Fibroblast of skin of right quadriceps (primary cell): ENCODE measurements at places on chromosomes 16 and 17.

- no peak for DNase-seq
These were observed 6.0 kb upstream of the PRDM7 start for GRCh38 chr16:90083139-90083538.

GRCh38 chr17:36913132-36913531, 24.1 kb upstream of the LHX1 start:
- DNase-seq: no peak

DNA sequence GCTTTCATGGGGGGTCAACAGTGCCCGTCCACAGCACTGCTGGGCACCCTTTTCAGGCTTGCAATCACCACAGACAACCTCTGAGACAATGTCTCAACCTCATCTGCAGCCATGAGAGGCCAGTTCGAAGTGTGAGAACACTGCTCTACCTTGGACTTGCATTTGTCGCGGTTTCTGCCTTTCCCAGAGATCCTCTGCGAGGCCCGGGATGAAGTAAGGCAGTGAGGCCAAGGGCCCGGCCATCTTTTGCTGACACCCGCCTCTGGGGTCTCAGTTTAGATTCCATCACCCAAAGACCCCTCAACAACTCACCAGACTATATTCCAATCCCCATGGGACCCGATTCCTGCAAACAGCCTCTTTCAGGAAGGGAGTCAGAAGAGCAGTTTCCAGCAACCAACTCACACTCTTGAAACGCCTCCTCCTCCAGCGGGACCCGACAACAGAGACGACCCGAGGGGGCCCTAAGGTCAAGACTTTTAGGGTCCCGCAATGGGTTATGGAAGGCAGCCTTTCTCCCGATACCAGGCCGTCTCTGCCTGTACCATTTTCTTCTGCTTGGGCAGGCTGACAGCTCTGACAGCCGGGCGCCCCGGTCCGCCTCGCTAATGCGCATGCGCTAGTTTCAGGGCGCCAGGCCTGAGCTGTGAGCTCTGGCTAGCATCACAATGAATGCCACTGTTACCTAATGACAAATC, 576.0 kb downstream of the KCNJ18 start:
- DNase-seq: no peak

- DNase-seq: no peak
These were observed 6.0 kb upstream of the BHLHA9 start for GRCh38 chr17:1264196-1264595.

- peak; percentile 96 for DNase-seq
These were observed 78.6 kb upstream of the ZNF469 start for GRCh38 chr16:88303890-88304819.

DNA sequence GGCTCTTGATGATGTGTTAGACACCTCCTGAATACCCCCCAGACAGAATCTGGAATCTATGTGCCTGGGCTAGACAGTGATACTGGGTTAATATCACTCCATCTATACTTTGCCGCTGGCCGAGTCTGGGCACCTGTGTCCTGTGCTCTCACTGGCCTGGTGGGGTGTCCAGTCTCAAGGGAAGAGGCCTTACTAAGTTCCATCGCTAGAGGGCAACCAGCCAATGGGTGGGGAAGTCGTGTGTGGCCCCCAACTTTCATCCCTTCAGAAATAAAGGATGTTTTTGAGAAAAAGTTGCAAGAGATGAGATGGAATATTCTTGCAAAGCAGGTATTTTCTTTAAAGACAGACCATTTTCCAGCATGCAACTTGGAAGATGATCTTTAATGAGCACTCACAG, 1.6 kb upstream of the GLP2R start:
- no peak for DNase-seq

DNA sequence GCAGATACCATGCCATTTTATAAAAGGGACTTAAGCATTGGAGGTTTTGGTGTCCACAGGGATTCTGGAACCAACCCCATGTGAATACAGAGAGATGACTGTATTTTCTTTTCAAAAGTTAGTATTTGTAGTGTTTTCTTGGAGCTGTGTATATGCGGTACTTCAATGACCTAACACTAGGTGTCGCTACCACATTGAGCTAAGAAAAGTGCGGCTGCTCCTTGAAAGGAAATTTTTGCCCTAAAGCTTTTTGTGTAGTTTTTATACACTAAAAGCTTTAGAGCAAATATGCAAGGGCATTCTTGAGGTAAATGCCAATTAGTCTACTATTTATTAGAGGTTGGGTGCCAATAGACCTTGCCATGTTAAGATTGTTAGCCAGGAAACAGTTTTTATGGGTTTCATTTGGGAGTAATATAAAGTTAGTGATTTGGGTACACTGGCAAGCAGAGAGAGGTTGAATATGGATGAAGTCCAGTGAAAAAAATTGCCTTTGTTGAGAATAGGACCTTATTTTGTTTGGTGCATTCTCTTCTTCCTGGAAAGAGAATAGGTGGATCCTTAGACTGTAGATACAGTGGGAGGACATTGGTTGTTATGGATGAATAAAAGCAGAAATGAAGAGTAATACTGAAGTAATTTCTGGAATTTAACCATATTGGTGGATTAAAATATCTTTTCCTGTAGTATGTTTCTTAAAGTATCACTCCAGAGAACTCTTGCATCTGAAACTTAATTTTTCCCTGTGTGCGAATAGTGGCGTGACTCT, 43.3 kb downstream of the BCAS3 start:
- DNase-seq: peak; percentile 67

DNA sequence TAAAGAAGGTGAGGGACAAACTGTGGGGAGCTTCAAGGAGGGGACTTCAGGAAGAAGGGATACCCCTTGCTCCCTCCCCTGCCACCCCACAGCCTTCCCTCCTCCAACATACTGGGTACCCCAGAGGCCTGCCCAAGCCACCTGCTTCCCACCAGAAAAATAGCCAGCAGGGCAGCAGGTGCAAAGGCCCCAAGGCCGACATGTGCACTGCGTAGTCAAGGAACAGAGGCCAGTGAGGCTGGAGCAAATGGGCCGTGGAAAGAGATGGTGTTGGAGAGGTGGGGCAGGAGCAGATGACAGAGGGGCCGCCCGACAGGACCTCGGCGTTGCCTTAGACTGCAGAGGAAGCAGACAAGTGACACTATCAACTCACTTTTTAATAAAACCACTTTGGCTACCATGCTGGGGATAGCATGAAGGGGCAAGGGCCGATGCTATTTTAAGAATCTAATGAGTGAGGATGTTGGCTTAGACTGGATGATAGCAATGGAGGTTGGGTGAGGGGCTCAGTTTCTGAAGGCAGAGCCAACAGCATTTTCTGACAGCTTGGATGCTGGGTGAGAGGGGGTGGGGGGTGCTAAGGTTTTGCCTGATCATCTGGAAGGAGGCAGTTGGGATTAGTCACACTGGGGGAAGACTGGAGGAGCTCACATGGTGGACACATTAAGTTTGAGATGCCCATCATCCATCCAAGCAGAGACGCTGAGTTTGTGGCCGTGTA, 72.8 kb upstream of the TOB1 start:
- DNase-seq: no peak

- DNase-seq: no peak
These were observed 1991.2 kb downstream of the TP53TG3F start for GRCh38 chr16:35450648-35451047.

GRCh38 chr16:57635266-57636097, 7.1 kb downstream of the ADGRG1 start:
- no peak for DNase-seq

GRCh38 chr17:43316522-43317142, 82.2 kb upstream of the ARL4D start:
- no peak for DNase-seq

DNA sequence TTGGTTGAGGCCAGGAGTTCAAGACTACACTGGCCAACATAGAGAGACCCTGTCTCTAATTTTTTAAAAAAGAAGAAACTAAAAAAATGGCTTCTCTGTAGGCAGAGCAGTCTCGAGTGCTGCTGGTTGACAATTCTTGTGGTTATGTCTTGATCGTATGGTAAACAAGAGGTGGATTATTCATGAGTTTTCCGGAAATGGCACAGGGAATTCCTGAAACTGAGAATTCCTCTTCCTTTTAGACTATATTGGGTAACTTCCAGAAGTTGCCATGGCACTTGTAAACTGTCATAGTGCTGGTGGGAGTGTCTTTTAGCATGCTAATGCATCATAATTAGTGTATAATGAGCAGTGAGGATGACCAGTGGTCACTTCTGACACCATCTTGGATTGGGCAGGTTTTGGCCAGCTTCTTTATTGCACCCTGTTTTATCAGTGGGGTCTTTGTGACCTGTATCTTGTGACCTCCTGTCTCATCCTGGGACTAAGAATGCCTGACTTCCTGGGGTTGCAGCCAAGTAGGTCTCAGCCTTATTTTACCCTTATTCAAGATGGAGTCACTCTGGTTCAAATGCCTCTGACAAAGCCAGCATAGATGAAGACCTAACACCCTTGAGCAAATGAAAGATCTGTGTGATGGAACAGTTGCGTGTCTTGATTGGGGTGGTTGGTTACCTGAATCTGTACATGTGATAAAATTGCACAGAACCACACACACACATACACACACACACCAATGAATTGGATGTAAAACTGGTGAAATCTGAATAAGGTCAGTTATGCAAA, 30.2 kb downstream of the BMERB1 start:
- no peak for DNase-seq

DNA sequence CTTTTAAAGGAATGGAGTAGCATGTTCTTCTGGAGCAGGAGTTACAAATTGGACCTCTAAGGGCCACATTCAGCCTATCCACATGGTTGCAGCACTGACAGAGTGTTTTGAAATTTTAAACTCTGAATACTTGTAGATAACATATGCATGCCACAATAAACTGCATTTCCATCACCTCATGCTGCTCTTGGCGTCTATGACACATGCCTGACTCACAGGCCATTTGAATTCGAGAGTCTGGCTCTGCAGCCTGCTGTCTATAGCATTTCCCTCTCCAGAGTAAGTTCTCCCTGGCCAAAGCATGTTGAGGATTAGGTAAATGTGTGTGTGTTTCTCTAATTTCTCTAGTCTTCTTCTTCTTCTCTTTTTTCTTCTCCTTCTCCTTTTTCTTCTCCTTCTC, 28.7 kb upstream of the MYOCD start:
- DNase-seq: peak; percentile 96

GRCh38 chr17:39166437-39167335, 725 bp upstream of the ARL5C start:
- no peak for DNase-seq

- DNase-seq: no peak
These were observed 276.9 kb downstream of the IRF8 start for GRCh38 chr16:86175816-86176215.

DNA sequence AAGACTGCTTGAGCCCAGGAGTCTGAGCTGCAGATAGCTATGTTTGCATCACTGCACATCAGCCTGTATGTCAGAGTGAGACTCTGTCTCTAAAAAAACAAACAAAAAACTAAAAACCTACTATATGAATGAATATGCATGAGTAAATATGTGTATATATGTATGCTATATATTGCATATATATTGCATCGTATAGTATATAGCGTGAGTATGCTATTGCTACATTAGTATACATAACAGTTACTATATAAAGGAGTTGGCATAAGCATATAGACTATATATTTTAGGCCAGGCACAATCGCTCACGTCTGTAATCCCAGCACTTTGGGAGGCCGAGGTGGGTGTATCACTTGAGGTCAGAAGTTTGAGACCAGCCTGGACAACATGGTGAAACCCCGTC, 16.1 kb downstream of the DDX42 start:
- DNase-seq: no peak

DNA sequence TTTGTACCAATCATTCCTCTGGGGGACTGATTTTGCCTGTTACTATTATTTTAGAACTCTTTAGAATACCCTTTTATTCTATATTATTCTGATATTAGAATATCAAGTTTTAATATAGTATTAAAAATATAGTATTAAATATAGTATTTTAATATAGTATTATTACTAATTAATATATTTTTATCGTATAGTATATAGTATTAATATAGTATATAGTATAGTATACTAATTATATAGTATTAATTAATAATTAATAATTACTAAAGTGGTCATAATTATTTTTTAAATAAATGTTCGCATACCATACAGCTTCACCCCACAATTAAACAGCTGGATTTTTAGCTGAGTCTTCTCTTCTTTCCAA, 73.3 kb downstream of the GNAO1 start:
- DNase-seq: no peak

DNA sequence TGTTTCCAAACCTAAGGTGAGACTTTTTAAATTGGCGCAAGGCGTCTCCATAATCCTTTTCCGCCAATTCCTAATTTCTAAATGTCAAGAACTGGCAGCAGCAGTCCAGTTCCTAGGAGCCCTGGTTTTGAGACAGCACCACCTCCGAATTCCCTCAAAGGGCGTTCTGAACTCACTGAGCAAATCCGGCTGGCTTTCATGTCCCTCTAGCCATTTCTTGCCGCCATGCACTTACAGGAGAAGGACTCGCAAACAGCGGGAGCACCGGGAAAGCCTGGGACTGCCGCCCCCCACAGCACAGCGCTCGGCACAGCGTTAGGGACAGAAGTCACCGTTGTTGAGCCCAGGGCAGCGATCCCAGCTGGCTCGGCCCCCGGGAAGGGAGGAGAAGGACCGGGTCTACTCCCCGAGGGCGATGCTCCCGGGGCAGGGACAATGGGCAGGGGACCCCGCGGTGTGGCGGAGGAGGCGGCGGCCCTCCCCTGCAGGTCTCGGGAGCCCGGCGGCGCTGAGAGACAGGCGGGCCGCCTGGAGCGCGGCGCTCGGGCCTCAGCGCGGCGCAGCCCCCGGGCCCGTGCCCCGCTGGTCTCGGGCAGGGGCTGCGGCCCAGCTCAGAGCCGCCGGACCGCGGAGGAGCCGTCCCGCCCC, 545 bp downstream of the ARHGAP17 start:
- DNase-seq: peak; percentile 35

DNA sequence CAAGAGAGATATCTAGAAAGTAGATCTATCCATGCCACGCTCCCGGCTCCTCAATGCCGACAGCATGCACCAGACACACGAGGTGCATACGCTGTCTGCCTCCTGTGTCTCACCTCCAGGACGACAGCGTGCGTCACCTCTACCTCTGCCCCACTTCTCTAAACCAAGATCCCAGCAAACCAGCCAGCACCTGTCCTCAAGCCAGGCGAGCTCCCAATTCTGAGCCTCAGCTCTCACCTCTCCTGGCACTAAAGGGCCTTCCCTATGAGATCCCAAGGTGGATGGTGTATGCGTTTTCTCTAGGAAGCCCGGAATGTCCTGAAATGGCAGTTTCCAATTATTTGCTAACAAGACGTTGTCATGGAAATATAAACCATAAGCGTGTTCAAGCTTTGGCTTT, 36.2 kb upstream of the RCVRN start:
- DNase-seq: no peak

DNA sequence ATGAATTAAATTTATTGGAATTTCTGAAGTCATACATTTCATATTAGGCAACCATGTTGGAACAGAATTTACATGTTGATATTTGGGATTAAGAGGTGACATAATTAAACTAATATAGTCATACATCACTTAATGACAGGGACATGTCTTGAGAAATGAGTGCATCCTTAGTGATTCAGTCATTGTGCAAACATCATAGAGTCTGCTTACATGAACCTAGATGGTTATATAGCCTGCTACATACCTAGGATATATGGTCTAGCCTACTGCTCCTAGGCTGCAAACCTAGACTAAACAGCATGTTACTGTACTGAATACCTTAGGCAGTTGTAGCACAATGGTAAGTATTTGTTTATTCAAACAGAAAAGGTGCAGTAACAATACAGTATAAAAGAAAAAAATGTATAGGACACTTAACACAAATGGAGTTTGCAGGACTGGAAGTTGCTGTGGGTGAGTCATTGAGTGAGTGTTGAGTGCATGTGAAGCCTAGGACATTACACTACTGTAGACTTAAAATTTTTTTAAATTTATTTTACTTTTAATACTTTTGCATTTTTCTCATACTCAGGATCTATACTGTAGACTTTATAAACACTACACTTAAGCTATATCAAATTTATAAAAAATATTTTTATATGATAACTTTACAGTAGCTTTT, 85.6 kb downstream of the OMG start:
- peak; percentile 26 for DNase-seq
